Mesothelial cell of epicardium (in vitro differentiated cells): ENCODE measurements at places on chromosomes 3 and 15.

DNA sequence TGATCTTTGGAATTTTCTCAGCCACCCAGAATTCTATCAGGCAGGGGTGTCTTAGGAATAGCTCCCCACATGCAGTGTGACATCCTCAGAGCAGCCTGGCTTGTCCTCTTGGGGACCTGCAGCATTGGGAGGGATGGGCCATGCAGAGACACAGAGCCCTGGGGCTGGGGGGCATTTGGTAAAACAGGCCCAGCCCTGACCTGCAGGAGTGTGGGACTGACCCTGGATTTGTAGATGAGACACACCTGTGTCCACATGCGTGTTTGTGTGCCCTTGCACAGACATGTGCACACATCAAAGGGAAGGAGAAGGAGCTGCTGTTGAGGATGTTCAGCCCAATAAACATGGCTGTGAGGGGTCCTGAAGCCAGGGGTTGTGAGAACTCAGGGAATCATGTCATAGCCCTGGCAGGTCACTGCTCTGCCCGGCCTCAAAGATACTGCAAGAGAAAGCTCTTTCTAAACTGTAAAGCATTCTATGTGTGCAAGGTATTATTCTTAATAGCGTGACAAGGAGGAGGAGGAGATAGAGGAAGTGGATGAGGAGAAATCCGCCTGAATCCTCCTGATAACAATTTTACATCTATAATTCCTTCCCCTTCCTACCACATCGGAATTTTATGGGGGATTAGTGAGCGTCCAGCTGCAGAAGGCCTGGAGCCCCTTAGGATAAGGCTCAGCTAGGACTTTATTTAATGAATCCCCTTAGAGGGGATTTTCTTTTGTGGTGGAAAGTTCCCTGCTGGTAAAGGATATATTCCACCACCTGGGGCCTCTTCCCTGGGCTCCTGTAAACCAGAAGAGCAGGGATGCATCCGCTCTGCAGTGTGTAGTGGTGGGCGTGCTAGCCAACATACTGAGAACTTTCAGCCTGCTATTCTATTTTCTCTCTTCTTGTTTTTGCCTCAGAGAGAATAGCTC lies 245.5 kb downstream of the EPHB1 start:
- DNase-seq = no peak

DNA sequence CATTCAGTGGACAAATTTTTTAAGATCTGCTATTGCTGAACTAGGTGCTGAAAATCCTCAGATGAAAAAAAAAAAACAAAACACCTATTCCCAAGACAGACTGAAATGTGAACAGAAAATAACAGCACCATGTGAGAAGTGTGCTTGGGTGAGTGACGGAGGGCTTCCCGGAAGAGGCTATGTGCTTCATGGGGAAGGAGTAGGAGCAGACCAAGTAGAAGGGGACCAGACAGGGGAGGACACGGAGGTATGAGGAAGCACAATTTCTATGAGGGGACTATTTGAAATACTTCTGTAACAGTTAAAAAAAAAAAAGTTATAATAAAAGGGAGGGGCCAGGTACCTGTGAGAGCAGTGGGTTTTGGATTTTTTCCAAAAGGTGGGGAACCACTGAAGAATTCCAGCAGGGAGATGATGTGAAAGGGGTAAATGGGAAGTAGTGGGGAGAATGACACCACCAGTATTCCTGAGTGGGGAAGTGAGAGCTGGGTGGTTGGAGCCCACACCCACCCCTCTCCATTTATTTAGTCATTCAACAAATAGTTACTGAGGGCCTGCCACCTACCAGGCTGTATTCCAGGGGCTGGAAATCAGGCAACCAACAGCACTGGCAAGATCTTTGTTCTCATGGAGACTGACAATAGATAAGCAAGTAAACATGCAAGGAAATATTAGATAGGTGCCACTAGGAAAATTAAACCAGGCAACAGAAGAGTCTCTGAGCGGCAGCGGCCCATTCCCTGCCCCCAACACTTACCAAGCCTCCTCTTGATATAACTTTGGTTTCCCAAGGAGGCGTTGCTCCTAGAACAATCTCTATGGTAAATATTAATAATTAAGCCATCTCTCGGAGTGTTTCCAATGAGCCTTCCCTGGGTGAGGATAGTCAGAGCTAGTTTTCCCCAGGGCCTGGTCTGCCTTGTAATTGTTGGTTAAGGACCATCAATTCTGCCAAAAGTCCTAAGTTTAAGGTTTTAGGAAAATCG lies 3.8 kb upstream of the USP3 start:
- no peak for DNase-seq

DNA sequence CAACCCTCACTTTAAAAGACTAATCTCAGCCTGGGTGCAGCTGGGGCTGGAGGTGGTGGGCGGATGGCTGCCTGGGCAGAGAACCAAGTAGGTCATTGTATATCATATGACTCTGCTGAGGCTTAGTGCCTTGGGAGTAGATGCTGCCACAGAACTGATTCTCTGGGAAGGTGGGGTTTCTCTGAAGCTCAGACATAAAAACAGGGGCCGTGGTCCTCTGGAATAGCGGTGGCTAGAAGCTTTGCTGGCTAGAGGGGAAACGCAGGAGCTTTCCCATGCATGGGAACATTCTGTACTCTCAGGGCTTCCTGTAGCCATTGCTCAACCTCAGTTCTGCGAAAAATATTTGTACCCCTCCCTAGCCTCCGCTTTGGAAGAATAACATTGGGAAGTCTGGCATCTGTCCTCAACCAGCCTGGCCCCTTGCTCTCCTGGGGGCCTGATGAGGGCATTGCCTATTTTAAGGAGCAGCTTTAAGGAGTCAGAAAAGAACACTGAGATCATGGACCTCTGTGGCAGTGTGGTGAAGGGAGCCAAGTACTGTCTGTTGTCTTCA lies 14.7 kb downstream of the TIMP4 start:
- DNase-seq = no peak

DNA sequence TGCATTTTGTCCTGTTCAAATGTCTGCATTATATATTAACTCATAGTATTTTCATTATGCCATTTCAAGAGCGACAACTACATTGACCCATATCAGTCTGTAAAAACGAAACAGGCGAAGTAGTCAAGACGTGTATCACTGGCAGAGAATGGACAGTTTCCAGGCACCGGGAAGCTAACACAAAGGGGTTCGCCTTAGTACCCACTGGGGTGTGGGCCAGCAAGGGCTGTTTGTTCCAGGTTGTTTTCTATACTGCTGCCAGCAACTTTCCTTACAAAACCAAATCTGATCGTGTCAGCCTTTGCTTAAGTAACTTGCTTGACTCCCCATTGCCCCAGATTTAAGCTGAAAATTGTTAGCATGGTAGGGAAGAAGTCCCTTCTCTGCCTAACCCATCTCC lies 87.1 kb downstream of the CGNL1 start:
- no peak for DNase-seq

DNA sequence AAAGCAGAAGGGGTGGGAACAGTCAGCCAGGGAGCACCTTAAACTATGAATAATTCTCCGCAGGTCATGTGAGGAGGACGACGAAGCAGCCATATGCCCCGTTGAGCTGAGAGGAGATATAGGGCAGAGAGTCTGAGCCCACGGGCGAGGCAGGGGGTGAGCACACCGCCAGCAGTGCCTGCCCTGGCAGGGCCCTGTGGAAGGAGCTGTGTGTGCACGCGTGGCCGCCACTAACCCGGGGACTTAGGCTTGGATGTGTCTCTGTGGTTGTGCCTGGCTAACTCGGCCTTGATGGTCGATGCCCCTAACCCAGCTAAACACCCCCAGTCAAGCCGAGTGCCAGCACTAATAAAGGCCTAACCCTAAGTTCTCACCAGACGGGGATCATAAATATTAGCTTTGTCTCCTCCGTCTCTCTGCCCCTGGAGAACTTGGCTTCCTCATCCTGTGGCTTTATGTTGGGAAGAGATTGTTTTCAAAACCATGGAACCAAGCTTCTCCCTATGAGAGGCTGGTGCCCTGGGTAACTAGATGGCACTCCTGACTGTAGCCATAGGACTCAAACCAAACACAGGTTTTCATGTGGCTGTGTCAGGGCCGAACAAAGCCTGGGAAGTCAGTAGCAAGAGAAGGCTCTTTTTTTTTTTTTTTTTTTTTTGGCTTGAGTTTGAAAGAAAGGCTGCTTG lies 45.4 kb downstream of the CCK start:
- DNase-seq = no peak
